ENCODE measurements at places on chromosomes 1 and 21.

DNA sequence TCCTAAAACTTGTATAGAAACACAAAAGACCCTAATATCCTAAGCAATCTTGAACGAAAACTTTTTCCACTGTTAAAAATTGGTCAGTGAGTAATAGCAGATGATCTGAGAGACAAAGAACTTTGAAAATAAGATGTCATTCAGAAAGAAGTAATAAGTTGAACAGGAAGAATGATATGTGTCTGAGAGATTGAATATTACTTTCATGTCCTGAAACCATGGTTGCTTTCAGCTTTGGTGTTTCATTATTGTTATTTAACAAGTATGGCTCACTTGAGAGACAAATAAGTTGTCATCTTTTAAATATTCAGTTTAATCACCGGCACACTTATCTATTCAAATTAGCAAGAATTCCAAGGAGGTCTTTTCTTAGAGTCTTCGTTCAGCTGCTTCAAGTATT is 11.4 kb downstream of the PRKACB start:
- DNase-seq = no peak

GRCh38 chr1:224458996-224459395 is 24.4 kb upstream of the WDR26 start:
- DNase-seq = no peak

GRCh38 chr1:29973406-29973805 is 737.1 kb downstream of the PTPRU start:
- peak; percentile 32 for DNase-seq

DNA sequence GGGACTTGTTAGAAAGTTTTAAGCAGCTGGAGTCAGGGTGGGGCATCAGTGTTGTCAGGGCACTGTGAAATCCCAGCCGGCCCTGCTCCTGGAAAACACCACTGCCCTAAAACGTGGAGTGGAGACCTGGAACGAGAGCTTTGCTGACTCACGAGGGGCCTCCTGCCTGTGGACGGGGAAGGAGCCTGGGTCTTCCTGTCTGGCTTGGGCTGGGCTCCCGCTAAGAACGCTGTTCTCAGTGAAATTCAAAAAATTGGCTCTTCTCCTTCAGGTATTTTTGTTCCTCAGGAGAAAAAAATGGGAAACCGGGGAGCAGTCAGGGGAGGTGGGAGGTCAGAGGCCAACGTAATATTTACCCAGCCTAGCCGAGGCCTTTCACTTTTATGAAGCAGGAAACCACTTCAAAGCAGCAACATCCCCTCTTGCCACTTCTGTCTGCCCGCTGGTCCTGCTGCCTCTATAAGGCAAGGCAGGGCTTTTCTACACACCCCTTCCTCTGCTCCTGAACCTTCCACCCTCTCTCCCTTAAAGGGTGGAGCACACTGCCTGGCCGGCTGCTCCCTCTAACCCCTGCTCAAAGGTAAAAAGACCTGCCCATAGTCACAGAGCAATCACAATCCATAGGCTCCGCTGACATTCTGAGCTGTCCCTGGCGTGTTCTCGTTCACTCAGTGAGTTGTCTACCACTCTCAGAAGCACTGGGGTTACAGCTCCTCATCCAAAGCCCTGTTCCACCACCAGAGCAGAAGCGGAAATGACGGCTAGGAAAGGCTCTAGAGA is 8.0 kb downstream of the PLXNA2 start:
- DNase-seq = no peak

- peak; percentile 68 for DNase-seq
Measured at GRCh38 chr21:27423906-27424595, 457.2 kb upstream of the ADAMTS5 start.

DNA sequence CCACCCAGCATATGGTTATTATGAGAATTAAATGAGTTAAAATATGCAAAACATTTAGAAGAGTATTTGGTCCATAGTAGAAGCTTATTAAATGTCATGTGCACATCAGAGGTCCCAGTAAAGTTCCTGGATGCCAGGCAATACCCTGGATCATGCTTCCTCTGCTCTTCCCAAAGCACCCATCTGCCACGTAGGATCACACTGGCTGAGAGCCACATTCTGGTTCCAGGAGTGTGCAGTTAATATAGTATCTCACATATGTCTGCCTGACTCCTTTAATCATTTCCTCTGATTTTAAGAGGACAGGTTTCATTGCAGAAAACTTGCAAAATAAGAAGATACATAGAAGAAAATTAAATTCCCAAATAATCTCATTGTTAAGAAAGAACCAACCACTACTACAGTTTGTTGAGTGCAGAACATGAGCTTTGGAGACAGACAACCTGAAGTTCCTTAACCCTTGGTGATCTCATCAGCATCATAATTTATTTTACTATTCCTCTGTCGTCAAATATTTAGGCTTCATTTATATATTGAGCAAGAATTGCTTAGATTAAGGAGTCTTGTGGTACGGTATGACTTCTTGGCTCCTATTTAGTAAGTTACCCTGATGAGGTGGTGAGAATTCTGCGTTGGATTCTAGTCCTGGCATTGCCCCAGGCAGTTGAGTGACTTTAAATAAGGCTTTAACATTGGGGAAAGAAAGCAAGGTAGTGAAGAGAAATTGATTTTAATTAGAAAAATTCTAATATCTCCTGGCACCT is 12.3 kb downstream of the SGIP1 start:
- no peak for DNase-seq

GRCh38 chr1:94228640-94229375 is 8.6 kb downstream of the ARHGAP29 start:
- DNase-seq = no peak

DNA sequence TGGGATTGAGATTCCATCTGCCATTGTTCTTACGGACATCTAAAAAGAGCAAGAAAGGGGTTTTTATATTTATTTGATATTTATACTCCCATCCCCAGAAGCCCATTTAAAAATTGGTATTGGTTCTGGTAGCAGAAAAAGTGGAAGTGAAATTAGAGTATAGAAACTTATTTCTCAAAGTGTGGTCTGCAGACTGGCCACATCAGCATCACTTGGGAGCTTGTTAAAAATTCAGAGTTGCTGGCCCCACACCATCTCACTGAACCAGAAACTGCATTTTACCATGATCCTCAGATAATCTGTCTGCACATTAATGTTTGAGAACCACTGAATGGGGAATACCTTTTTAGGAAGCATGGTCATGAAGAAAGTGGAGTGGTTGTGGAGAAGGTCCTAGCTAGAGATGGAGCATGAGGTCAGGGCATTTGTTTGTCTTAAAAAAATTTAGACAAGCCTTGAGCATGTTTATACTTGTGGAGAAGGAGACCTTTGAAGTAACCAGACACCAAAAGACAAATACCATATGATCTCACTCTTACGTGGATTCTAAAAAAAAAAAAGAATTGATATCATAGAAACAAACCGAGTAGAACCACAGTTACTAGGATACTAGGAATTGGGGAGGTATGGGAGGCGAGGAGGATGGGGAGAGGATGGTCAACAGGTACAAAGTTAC is 116.3 kb downstream of the ST6GALNAC3 start:
- DNase-seq = no peak

GRCh38 chr1:205032508-205032907 is 10.5 kb upstream of the CNTN2 start:
- no peak for DNase-seq

GRCh38 chr21:38819719-38820159 is 14.0 kb downstream of the ETS2 start:
- peak; percentile 72 for DNase-seq

DNA sequence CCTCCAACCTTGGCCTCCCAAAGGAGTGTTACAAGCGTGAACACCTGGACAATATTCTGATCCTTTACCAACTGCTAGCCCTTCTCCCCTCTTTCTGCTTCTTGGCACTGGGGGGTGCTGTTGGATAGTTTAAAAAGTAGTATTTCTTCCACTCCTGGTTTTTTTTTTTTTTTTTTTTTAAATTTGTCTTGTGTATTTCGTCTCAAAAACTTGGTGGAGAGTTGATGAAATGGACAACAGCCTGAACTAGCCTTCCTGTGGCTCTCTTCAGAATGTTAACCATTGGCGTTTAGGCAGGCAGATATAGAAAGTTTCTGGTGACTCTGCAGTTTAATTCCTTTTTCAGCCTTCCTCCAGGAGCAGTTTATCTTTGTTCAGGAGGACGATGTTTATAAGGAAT is 69.7 kb upstream of the USP24 start:
- DNase-seq = peak; percentile 46

GRCh38 chr1:25675729-25676476 is 59.3 kb downstream of the MAN1C1 start:
- no peak for DNase-seq

GRCh38 chr1:65189576-65190115 is 41.6 kb downstream of the AK4 start:
- DNase-seq = no peak

- no peak for DNase-seq
Measured at GRCh38 chr1:247269133-247269532, 13.3 kb downstream of the VN1R5 start.

- no peak for DNase-seq
Measured at GRCh38 chr1:204711103-204711946, 25.8 kb upstream of the LRRN2 start.

- no peak for DNase-seq
Measured at GRCh38 chr1:173427146-173428054, 49.7 kb upstream of the PRDX6 start.

- DNase-seq = no peak
Measured at GRCh38 chr1:173330149-173330951, 123.2 kb upstream of the TNFSF4 start.

GRCh38 chr1:161267321-161267720 is 8.8 kb downstream of the PCP4L1 start:
- DNase-seq = no peak

GRCh38 chr1:58045094-58045705 is 501.3 kb downstream of the OMA1 start:
- no peak for DNase-seq

- no peak for DNase-seq
Measured at GRCh38 chr1:72936942-72937341, 654.6 kb upstream of the NEGR1 start.

GRCh38 chr1:30012455-30013440 is 710.6 kb downstream of the MATN1 start:
- no peak for DNase-seq

DNA sequence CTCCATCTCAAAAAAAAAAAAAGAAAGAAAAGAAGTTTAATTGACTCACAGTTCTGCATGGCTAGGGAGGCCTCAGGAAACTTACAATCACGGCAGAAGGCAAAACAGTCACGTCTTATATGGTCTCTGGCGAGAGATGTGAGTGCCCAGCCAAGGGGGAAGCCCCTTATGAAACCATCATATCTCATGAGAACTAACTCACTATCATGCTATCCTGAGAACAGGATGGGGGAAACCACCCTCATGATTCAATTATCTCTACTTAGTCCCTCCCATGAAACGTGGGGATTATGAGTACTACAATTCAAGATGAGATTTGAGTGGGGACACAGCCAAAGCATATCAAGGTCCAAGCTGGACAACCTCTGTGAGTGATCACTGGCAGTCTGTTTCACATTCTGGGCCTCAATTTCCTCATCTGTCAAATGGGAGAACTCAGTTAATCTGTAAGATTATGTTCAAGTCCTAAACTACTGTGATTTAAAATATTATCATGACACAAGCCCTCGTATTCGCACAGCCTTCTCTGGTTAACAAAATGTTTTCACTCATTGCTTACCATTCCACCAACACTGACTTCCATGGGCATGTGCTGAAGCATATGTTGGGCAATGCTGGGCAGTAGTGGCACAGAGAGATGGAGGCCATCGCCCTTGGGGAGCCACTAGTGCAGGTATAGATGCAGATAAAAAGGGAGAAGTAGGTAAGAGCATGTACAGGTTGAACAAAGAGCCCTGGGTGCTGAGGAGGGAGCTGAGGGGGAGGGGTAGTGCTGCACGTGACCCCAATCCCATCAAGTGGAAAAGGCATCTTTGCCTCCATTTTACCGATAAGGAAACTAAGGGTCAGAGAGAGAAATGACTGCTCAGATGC is 46.2 kb upstream of the SLC2A1 start:
- no peak for DNase-seq

DNA sequence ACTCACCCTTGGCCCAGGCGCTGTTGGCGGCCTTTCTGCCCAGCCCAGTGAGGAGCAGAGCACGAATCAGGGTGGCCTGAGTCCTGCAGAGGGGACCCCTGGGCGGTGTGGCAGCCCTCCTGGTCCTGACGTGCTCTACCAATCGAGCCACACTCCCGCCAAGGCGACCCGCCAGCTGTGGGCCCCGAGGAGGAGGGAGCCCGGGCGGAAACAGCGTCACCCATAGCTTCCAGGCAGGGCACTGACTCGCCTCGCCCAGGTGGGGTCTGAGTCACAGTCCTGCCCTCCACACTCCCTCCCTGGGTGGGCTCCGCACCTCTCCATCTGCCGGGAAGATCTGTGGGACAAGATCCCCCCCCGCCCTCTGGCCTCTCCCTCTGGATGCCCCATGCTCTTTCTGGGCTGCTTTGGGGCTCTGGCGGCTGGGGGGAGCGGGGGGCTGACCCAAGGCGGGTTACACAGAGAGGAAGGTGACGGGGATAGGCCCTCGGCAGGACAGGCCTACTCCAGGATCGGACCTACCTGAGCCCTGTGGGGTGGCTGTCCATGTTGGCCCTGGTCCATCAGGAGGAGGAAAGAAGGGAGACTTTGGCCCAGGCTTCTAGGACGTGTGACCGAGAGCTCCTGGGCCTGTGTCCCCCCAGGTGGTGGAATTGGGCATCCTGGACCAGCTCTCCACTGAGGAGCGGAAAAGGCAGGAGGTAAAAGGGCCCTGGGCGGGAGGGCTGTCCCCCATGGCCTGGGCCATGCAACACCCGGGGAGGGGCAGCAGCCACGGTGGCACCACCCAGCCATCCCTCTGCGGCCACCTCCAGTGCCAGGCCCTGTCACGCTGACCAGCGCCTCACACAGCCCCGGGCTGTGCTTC is 14.0 kb downstream of the ARHGEF16 start:
- no peak for DNase-seq

DNA sequence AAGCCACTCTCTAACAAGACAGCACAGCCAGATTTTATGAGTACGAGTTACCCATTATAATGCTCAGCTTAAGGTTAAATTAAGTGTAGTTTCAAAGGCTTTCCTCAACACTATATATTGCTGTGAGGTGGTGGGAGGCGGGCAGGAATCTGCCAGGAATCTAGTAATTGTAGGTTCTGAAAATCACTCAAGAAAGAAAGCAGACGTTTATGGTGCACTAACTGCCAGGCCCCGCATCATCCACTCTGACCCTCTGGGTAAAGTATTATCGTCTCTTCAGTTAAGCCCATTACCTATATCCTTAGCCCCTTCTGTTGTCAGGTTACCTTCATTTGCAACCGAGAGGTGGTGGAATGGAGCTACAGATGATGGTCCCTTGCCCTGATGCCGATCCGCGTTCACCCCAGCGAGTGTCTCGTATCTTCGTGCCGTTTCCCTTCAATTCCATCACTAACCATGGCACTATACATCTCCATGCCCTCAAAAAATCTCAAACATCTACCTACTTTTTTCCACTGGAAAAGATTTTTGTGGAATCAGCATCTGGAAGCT is 12.4 kb downstream of the HMGN1 start:
- no peak for DNase-seq

DNA sequence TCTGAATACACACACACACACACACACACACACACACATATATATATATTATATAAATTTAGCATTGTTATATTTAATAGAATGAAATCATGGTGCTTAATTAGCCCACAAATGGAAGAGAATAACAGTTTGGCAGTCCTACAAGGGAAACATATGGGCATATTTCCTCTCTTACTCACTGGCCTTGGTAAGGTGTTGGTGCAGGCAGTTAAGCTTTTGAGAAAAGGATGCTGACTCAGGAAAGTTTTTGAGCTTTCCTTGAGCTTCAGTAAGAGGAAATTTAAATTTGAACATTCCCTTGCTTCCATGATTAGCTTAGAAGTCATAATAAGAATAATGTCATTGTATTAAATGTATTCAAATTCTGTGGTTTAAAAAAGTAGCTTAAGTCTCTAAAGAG is 37.0 kb upstream of the B3GALT5 start:
- no peak for DNase-seq
